Activated T-helper 1 cell treated with anti-CD3 and anti-CD28 coated beads, Interleukin-12 subunit alpha, Interleukin-12 subunit beta, Interleukin-2, Interleukin-4 antibody, amounts not matched to agents 30 ng/mL and 10 ng/mL and 1 ng/mL, durations not matched to agents 14 hours and 24 hours and 36 hours (primary cell): ENCODE measurements at places on chromosomes 16 and 17. TPM values are rescaled to one million over a fixed set of nuclear protein-coding genes. Genes with fewer than 3 reads are reported as not detected.

CACNG5 gene
- not detected in 2 replicates for total RNA-seq

DNA sequence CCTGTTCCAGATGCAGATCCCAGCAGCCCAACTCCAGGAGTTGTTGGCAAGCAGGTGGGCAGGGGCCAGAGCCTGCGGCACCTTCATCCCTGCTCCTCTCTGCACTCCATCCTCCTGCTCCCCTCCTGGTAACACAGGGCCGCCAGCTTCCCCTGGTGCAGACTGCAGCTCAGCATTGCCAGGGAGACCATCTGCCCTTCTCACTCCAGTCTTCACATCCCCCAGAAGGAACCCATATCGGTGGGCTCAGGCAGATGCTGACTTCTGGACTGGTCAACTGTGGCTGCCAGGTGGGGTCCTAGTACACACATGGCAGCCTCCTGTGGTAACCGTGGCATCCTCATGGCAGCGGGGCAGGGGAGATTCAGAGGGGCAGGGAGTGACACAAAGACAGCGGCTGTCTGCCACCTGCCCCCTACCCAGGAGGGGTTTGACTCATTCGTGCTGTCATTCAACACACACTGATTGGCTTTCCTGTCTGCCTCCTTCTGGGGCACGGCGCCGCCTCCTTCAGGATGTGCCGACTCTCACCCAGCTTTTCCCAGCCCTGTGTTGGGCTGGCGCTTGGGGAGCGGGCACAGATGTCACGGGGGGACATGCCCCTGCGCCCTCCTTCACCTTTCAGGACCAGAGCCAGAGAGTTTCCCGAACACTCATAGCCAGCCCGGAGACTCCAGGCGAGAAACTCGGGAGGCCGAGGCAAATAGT is 120.9 kb downstream of the CMIP start:
- DNase-seq: no peak

OTOA gene
- 0.10 TPM in 1 of 2 replicates, not detected in the other for total RNA-seq

- peak; percentile 71 for DNase-seq
Observed at GRCh38 chr16:79770244-79771064, 169.9 kb upstream of the MAF start.

- DNase-seq: peak; percentile 16
Observed at GRCh38 chr16:66905633-66906539, 12.8 kb downstream of the CDH16 start.

DNA sequence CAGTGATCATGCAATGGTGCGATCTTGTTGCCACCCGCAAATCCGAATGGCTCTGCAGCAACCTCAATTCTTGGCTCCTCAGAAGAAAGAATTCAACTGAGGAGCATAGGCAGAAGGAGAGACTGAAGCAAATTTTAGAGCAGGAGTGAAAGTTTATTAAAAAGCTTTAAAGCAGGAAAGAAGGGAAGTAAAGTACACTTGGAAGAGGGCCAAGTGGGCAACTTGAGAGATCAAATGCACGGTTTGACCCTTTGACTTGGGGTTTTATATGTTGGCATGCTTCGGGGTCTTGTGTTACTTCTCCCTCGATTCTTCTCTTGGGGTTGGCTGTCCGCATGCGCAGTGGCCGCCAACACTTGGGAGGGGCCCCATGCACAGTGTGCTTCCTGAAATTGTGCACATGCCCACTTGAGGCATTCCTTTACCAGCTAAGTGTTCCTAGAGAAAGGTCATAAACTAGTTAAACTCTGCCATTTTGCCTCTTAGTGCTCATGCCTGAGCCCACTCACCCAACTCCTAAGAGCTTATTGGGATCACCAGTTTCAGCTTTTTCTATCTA is 36.7 kb downstream of the ZNRF1 start:
- DNase-seq: no peak

MRM1 gene
- 21.0 and 22.7 TPM in 2 replicates for total RNA-seq

CASKIN2 gene
- 0.88 and 2.0 TPM in 2 replicates for total RNA-seq

- peak; percentile 52 for DNase-seq
Observed at GRCh38 chr17:56653877-56654276, 60.4 kb downstream of the NOG start.

DNA sequence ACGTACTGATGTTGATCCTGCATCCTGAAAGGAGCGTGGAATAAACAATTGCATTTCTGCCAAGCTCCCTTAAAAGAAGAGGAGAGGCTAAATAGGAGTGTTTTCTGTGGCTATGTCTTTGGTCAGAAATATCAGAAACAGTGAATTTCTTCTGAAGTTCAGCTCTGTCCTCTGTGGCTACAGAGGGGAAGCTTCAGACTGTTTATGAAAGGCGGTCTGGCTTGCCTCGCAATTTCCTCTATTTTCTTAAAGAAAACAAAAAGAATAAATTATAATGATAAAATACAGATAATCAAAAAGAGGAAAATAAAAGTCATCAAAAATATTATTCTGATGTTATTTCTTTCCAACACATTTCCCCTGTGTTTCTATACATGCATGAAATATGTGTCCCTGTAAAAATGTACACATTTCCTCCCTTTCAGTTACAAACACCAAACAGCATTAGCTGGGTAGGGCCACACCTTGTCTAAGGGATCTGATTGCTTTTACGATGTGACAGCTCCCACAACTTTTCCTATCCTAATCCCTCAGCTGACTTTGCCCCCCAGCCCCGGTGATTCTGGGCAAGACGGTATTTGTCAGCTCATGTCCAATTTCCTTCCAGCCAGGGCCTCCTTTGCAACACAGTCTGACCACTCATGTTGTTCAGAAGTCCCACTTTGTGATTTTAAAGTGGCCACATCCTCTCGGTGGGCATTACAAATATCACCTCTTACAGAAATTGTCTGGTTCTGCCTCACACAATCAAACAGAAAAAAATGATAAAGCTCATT is 439.0 kb downstream of the HS3ST3B1 start:
- no peak for DNase-seq

- DNase-seq: no peak
Observed at GRCh38 chr17:21213638-21214014, 335 bp downstream of the TMEM11 start.

DNA sequence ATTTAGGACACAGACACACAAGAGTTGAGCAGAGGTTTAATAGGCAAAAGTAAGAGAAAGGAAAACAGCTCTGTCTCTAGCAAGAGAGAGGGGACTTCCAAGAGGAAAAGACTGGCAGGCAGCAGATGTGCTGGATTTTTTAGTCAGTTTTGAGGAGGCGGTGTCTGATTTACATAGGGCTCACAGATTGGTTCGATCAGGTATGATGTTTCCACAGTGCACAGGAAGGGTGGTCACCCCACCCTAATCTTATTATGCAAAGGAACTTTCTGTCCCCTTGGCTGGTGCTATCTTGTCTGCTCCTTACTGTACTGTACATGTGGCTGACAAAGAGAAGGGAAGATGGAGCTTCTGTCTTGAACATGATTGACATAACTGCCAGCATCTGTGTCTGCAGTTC is 25.3 kb downstream of the BFAR start:
- no peak for DNase-seq

TLCD2 gene
- 0.12 and 0.13 TPM in 2 replicates for total RNA-seq

GRCh38 chr16:69613378-69614154 is 47.8 kb downstream of the NFAT5 start:
- no peak for DNase-seq

KRT25 gene
- total RNA-seq: not detected in 2 replicates

ATXN7L3 gene
- total RNA-seq: 125 and 126 TPM in 2 replicates

TAF15 gene
- 311 and 322 TPM in 2 replicates for total RNA-seq

DNA sequence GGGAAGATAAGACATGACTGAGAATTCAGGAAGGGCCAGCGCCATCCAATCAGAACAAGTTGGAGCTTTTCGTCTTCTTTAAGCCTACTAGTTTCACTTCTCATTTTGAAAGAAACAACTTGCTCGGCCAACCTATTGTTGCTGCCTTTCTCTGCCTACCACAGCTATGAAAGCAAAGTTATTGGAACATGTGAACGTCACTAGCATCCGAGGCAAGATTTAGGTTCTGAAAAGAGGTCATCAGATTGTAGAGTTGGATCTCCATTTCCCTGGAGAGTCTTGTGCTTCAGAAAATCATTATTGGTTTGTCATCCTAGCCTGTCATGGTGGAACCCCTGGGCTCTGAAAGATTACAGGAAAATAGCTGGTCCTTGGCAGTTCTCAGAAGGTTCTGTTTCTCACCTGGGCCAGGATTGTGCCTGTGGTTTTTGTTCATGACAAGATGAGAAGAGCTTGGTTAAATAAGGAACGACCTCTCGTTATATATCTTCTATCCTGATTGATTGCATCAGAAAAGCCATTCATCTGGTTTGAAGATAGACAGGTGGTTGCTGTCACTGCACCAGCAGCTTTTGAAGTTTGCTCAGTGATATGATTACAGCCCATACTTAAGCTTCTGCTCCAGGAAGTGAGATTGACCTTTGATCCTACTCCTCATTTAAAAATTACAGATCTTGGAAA is 25.3 kb downstream of the CDH13 start:
- no peak for DNase-seq

SP6 gene
- 0.05 and 0.12 TPM in 2 replicates for total RNA-seq

DNA sequence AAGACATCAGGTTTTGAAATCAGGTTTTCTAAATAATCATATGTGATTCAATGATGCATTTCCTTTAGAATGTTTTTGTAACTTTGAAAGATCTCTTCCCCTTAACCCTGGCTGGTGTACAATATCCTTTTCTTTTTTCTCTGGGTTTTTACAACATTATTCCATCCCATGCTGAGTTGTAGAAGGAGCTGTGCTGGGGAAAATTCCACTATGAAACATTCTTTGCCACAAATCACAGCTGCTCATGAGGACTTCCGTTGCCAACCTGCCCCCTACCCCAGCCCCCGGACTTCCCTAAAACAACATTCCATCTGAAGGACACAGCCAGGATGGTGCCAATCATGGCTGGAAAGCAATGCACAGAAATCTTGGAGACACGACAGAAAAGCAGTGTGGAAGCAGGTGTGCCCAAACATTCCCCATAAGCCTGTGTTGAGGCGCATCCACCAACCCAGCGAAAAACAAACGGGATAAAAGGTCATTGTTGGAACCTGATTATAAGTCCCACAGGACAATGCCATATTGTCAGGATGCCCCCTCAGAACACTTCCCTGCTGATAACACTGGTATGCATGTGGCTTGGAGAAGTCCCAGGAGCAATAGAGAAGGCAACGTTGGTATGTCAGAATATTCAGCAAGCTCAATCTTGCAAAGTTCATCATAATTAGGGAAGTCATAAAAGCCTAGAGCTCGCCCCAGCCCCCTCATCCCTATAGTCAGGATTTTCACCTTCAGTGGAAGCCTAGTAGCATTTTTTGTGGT is 475.0 kb downstream of the HS3ST3B1 start:
- DNase-seq: no peak
